A673 (cell line): ENCODE measurements at places on chromosomes 12 and 14. TPM values are rescaled to one million over a fixed set of nuclear protein-coding genes. Genes with fewer than 3 reads are reported as not detected.

GRCh38 chr12:45981075-45981837, 9.1 kb downstream of the SCAF11 start:
- DNase-seq: no peak

DNA sequence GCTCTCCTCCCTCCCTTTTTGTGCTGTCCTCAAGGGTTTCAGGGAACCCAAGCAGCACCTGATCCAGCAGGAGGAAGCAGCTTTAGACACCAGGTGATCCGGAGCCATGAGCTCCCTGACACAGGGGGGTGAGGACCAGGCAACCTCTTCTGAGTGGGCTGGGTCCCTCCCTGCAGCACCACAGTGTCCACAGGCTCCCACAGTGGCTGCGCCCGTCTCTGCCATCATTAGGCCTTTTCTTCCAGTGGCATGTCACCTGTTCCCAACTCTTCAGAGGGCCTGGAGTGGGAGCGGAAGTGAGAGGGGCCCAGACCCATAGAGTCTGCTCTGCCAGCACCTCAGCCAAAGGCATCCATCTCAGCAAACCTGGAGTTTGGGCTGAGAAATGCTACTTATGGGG, 421 bp upstream of the KRT76 start:
- DNase-seq: no peak

DNA sequence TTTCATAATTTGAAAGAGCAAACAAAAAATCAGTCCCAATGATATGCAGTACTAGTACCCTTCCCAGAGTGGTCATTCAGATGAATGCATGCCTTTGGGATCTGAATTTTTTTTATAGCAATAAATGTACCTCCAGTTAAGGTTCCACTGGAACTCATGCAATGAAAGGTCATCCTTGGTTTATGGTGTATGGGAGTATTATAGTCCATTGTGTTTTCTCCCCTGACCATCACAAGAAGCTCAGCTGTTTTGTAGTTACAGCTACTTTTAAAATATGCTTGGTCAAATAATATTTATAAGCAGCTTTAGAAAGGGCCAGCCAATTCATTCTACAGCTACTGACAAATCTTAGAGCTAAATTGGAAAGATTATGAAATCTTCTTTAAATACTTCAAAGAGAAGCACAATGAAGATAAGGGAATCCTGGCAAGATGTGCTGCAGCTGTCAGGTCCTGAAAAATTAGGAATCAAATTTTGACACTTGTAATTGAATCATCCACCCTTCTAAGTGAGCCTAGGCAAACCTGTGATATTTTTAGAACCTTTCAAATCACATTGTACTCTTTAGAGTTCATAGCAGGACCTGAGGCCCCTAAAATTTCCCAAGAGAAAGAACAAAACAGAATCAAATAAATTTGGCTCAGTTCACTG, 46.5 kb downstream of the IFT81 start:
- no peak for DNase-seq

STON2 gene
- 8.6 and 13.4 TPM in 2 replicates for total RNA-seq

SOAT2 gene
- not detected in 2 replicates for total RNA-seq

HOXC11 gene
- total RNA-seq: 5.7 and 7.0 TPM in 2 replicates

KLRC3 gene
- not detected in 2 replicates for total RNA-seq
